Fibroblast of skin of back (primary cell): ENCODE measurements at places on chromosomes 7 and 10.

DNA sequence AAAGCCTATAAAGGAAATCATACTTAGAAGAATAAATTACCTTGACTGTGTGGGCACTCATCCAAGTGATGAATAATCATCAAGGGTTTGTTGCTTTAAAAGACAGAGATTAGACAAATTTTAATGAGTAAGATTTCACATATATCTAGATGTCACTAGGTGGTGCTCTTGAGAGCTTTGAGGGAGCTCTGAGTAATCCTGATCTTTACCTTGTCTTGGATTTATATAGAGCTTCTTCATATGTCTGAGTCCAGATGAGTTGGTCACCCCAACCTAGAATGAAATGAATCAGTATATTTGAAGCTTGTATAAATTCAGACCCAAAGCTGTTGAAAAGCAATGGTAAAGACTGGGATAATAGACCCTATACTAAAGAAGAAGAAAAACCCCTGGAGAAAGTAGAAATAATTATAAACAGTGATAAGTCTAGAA, 3.7 kb downstream of the AGR2 start:
- peak; percentile 74 for DNase-seq

- DNase-seq: no peak
Measured at GRCh38 chr7:77693830-77694583, 2.3 kb upstream of the RSBN1L start.

- DNase-seq: no peak
Measured at GRCh38 chr10:123608047-123608446, 58.1 kb upstream of the GPR26 start.

GRCh38 chr10:125707541-125708468, 11.7 kb upstream of the EDRF1 start:
- DNase-seq: no peak

GRCh38 chr10:58697691-58698090, 185.0 kb downstream of the BICC1 start:
- no peak for DNase-seq

- DNase-seq: no peak
Measured at GRCh38 chr10:57008189-57008588, 647.1 kb upstream of the ZWINT start.

DNA sequence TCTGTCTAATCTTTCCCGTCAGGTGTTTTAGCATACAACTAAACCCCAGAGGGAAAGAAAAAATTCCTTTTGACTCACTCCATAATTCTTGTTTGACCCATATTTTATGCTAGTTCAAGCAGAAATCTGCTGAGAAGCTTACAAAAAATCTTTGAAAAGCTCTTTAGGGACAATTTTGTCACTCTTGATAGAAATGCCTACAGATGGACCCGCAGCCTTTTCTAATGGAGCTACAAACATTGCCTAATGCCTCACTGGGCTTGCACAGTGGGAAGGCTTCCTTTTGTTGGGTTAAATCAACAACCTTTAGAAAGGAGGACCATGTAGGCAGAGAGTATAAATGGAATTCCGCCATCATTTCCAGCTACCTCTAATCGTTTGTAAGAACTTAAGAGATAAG, 344.5 kb downstream of the PCLO start:
- no peak for DNase-seq
